ENCODE measurements at places on chromosomes 12 and 14.

DNA sequence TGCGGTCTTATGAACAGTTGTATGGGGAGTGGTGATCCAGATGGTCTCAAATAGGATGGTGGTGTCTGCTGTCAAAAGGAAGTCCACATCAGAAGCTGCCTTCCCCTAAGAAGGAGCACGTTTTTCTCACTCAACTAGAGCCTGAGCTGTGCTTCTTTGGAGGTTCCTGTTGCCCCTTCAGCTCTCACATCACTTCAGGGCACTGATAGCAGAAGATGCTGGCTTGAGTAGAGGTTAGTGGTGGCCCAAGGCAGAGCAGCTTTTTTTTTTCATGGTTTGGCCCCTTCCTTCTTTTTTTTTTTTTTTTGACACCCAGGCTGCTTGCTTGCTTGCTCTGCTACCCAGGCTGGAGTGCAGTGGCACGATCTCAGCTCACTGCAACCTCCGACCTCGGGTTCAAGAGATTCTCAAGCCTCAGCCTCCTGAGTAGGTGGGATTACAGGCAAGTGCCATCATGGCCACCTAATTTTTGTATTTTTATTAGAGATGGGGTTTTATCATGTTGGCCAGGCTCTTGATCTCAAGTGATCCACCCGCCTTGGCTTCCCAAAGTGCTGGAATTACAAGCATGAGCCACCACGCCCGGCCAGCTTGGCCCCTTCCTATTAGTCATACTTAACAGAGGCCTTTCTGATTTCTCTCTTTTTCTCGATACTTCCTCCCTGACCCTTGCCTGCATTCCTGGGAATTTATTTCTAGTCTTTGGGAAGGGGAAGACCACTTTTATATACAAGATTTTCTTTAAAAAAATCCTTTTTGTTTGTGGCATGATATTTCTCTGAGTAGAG, 31.6 kb downstream of the KLRD1 start:
- no peak for DNase-seq

- DNase-seq: no peak
These were observed 8.4 kb downstream of the AHNAK2 start for GRCh38 chr14:104969741-104970230.

DNA sequence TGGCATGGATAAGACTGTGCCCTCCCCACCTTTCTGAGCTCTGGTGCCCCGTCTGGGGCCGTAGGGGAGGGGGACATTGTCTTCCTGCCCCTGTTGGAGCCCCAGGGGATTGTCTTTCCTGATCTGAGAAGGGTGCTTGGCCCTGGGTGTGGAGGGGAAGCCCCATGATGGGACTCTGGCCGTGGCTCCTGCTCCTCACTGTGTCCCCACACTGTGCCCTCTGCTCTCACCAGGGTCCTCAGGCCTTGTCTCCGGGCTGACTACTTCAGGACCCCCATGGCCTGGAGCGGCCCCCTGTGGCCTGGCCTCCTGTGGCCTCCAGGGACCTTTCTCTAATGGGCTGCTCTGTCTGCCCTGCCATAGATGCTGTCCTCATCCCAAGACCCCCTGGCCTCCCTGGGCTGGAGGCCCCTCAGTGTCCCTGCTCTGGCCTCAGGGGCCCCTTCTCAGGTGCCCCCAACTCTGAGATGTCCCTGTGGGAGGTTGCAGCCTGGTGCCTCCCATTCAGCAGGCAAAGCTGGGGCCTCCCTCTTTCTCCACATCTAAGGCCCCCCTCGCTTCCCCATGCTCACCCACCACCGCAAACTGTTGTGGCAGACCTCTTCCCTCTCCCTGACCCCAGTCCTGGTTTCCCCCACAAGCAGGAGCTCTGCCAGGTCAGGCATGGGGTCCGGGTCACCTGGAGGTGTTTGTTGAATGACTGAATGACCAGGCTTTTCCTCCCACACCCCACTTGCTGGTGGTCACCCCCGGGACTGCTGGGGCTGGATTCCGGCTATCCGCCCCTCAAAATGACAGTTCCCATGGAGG, 4.0 kb downstream of the KIF26A start:
- DNase-seq: no peak

DNA sequence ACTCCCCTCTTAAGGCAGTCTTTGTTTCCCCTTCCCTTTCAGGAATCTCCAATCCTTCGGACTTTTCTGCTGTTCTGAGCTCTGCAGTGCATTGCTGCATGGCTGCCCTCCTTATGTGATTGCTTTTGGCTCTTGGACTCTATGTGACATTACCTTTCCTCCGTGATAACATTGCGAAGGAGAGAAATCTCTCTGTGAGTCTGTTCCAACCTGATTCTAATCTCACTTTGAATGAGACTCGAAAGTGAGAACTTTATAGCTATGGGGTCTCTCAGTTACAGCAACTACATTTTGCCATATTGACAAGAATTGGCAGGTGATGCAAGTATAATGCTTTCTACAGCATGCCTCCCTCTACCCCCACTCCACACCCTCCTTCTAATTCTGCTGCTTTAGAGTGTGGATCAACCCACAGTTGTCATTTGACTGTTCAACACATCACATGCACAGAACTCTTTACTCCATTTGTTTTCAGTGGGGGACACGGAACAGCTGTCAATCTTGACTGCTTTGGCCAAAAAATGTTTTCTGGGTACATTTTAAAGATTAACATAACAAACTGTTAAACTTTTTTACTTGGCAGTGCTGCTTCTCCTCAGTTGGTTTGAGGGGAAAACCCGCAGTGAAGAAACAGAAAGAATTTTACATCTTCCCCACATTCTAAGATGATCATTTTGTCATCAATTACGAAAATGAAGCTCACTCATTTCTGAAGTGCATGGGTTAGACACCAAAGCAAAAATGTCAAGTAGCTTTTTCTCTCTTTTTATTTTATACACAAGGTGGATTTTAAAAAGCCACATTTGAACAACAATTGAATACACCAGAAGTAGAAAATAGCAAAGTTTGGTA, 125.5 kb upstream of the RMST start:
- DNase-seq: no peak

GRCh38 chr12:56676851-56677580, 11.1 kb downstream of the PTGES3 start:
- DNase-seq: no peak

DNA sequence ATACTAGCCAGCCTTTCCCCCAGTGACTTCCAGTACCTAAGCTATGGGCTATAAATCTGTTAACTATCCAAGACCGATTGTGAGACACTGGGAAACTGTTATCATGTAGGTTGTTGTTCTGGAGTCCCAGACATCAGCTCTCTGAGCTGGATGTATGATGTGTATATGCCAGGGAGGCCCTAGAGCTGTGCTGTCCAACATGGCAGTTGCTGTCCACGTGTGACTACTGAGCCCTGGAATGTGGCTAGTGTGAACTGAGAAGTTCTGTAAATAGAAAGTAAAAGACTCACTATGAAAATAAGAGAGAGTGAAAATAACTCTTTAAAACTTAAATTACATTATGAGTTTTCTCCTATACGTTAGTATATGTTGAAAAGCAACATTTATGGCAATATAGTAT, 755.8 kb upstream of the FBXO33 start:
- no peak for DNase-seq

- no peak for DNase-seq
These were observed 75.3 kb upstream of the TMPO start for GRCh38 chr12:98439981-98440581.

GRCh38 chr12:5803532-5803931, 141.5 kb downstream of the ANO2 start:
- DNase-seq: no peak
